ENCODE measurements at places on chromosomes 1 and 21.

DNA sequence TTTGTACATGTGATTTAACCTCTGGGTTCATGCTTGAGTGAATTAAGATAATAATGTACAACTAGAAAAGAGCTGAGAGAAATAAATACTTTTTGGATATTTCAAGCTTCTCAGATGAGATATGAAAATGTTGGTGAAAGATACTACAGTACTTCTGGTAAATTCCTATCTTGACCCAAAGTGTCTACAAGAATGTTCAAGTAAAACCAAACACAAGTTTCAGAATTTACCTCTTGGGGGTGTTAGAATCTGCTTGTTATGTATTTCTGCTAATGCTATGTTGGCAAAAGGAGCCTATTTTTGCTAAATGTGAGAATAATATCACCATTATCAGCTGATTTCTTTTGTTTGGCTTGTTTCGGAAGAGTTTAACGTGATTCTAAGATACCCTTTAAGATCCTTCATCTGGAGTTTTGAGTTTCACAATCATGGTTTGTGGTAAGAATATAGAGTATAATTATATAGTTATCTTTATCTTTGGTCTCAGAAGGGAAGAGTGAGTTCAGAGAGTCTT lies 388.5 kb downstream of the LMO4 start:
- DNase-seq: no peak

DNA sequence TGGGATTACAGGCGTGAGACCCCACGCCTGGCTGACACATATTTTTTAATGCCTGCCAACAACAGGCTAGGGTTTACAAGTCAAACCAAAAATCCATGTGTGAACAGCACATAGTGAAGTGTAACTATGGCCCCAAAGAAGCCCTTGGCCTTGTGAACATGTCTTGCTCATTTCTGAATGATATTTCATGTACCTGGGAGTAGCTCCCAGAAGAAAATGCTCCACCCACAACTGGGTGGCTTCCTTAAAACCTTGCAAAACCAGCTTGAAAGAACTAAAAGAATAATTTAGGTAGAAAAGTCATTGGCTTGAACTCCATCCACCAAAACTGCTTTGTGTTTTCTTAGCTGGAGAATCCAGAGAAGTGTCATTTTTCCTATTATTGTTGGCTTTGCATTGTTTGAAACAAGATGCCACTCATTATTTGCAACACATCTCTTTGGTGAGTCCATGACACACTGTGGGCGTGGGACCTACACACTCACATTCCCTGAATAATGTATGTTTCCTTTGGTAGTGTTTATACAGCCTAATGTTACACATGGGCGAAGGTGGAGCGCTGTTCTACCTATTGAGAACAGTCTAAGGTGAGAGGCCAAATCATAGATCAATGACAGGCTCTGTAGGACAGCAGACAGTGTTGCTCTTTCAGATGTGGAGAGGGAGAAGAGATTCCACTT lies 28.5 kb upstream of the SDE2 start:
- DNase-seq: peak; percentile 33

DNA sequence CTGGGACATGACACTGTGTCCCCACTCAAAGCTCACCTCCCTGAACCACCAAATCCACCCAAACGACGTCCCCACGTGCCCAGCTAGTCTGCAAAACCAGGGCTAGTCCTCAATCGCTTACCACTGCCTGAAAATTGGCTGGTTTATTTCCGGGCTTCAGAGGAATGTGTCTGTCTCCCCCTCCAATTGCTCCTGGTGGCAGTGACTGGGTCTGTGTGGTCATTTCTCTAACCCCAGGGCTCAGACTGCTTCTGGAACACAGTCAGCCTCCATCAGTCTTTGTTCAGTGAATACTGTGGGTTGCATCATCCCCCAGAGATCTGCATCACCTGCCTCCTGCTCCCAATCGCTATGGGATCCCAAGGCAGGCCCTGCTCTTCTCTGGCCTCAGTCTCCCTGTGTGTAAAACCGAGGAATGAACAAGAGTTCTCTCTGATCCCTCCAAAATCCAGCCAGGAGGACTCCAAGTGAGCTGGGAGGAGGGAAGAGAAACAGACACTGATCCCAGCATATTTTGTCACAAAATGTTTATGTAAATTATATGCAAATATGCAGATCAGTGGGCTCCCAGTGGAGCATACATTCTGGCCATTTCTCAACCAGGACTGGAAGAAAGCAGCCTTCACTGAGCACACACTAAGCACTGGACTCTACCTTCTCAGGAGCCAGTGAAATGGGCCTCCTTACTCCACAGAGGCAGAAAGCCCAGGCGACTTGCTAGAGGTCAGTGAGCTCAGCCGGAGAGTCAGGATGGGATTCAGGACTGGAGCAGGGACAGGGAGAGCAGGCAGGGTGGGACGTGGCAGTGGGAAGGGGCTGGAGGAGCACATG lies 20.9 kb downstream of the SDC3 start:
- DNase-seq: no peak

GRCh38 chr1:219434923-219435297 lies 178.0 kb downstream of the ZC3H11B start:
- DNase-seq: no peak

DNA sequence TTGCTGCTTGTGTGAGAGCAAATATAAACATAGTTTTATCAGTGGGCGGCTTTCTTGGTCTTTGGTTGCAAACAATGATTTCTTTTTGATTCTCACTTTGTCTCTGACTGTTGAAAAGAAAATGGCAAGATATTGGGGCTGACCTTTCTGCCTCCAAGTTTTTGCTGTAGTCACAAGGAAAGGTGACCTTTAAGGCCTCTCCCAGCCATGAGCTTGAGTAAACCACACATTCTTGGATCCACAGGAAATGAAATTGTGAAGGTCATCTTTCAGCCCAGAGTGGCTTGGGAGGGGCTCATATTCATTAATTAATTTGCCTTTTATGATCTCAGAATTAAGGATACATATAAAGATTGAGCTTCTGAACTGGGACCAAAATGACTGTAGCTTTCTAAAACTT lies 241.6 kb downstream of the BACH1 start:
- DNase-seq: no peak

GRCh38 chr21:25959799-25960198 lies 210.8 kb downstream of the APP start:
- no peak for DNase-seq

GRCh38 chr1:12434686-12435085 lies 183.3 kb downstream of the DHRS3 start:
- no peak for DNase-seq

- DNase-seq: no peak
Observed at GRCh38 chr1:85224734-85225623, 24.2 kb upstream of the SYDE2 start.

DNA sequence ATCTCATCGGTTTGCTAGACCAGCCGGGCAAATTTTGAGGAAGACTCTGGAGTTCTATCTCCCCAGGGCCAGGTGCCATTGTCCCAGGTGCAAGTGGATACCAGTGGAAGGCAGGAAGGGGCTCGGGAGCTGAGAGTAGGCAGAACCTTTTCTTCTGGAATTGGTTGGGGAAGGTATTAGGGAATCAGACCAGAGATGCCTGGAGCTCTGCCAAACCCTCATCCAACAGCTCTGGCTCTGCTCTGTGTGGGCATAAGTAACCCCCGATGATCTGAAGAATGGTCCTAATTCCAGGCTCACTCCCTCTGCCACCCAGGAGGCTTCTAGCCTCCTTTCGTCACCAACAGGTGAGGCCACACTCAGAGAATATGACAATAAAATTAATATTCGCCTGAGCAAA lies 69.9 kb downstream of the PGBD5 start:
- DNase-seq: no peak

- no peak for DNase-seq
Observed at GRCh38 chr1:24286246-24287010, 32.7 kb upstream of the GRHL3 start.

DNA sequence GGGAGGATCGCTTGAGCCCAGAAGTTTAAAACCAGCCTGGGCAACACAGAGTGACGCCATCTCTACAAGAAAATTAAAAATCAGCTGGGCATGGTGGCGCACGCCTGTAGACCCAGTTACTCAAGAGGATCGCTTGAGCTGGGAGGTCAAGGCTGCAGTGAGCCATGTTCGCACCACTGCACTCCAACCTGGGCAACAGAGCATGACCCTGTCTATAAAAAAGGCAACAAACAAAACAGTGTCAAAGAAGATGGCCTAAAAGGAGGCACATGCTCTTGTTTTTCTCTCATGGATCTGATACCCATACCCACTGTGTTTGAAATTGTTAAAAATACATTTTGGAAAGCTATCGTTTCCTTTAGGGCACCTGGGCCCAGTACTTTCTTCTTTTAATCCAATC lies 191.7 kb downstream of the SLC45A1 start:
- DNase-seq: no peak
